ENCODE measurements at places on chromosomes 6 and 20.

GRCh38 chr20:32752458-32753250, 9.4 kb upstream of the COMMD7 start:
- no peak for DNase-seq

DNA sequence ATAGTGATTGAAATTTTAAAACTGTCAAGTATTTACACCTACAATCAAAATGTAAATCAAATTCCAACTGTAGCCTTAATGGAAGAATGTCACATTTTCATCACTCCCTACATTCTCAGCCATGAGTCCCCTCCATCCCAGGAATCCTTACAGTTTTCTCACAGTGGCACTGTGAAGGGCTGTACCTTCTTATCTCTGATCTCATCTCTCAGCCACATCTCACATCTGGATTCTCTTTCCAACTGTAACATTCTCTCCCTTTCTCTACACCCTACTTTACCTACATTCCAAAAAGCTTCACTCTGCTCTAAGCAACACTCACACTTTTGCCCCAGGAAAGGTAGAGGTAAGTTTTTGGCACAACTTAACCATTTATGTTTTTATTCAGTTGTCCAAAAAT, 8.9 kb upstream of the MARCKS start:
- DNase-seq: no peak

GRCh38 chr6:18509871-18510643, 122.9 kb downstream of the RNF144B start:
- no peak for DNase-seq

DNA sequence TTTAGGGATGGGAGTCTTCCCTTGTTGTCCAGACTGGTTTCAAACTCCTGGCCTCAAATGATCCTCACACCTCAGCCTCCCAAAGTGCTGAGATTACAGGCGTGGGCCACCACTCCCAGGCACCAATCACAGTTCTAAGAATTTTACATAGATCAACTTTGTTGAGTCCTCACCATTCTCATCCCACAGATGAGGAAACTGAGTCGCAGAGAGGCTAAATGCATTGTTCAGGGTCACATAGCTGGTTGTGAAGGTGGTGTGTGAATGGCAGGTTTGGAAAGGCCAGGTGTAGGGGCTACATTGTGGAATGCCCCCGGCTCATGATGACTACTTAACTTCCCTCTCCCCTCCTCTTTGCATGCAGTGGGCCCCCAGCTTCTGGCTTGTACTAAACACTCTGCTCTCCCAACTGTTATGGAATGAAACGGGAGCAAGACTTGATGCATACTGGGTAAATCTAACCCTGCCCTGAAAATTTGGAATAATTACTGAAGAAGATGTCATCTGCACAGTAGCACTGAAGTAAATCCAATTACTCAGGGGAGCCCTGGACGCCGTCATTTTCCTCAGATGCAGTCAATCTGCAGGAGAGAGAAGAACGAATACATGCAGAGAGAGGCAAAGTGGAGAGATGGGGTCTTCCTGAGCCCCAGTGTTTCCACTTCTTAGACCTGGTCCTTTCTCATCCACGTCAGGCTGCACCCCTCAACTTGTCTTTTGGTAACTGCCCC, 102.3 kb upstream of the ZNF217 start:
- DNase-seq: no peak

DNA sequence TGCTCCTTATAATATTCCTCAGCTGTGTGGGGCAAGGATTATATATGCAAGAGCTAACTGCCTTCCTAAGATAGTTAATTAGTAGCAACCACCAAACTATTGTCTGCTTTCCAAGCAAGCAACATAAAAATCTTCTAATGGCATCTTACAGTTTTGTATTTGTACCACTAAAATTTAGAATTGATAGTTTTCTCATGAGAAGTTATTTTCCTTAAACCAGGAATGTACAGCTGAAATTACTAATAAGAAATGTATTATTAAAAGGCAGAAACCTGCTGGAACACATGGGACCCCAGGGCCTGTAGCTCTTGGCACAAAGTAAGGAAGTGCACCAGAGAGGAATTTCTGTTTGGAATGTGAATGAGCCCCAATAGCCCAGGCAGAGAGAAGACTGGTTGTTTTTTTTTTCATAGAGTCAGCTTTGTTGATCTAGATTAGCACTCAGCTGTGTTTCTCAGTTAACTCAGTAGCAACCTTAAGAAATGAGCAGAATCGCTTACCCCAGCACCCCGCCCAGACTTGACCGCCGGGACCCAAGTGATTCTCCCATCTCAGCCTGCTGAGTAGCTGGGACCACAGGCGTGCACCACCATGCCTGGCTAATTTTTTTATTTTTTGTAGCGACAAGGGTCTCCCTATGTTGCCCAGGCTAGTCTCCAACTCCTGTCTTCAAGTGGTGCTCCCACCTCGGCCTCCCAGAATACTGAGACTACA, 2.6 kb downstream of the MGME1 start:
- DNase-seq: no peak

GRCh38 chr20:10271494-10272219, 53.0 kb downstream of the SNAP25 start:
- no peak for DNase-seq

GRCh38 chr6:120378582-120379220, 955.6 kb downstream of the TBC1D32 start:
- DNase-seq: no peak

GRCh38 chr6:44800784-44801592, 413.5 kb downstream of the CDC5L start:
- DNase-seq: no peak

GRCh38 chr6:12962987-12963386, 246.4 kb downstream of the PHACTR1 start:
- DNase-seq: no peak

- no peak for DNase-seq
These were observed 239.9 kb downstream of the TSHZ2 start for GRCh38 chr20:53212018-53212417.

GRCh38 chr6:115485400-115485799, 575.3 kb downstream of the FRK start:
- DNase-seq: no peak

DNA sequence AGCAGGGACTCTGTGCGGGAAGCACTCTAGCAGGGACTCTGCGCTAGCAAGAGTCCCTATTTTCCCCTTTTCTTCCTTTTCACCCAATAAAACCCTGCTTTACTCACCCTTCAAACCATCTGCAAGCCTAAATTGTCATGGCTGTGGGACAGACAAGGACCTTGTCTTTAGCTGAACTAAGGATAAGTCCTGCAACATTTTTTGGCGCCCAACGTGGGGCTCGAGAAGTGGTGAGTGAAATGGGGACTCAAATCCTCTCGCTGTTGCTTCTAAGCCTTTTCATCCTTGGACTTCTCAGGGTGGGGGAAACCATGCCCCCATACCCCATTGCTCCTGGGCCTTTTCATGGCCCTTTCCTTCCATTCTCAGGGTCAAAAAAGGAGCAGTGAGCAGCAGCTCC, 46.4 kb downstream of the IMPG1 start:
- no peak for DNase-seq

DNA sequence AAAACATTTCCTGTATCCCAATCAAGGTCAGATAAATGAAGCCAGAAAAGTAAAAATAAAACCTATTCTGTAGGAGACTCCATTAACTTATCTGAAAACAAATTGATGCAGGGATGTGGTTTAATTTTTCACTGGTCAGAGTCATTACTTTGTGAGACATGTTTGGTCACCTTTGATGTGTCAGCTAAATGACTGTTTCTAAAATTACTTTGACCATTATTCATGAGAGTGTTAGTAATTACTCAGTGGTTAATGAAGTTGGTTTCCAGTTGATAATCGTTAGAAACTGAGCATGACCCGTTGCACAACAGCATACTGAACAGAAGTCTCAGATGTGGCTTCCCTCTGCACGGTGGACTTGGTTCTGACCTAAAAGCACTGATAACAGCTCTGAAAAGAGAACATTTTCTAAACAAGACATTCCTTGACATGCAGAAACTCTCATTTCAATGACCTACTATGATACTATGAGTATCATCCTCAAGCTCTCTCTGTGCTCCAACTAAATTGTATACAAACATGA, 410.5 kb upstream of the RNF217 start:
- DNase-seq: no peak

Measured in activated naive CD8-positive, alpha-beta T cell treated with anti-CD3 and anti-CD28 coated beads, Interleukin-2, amount 10 ng/mL, durations not matched to agents 7 days and 5 days (primary cell).